Hematopoietic multipotent progenitor cell treated with erythropoietin and hydrocortisone succinate and interleukin-3 and kit ligand, for 4 days (in vitro differentiated cells): ENCODE measurements at places on chromosomes 1 and 21.
A peak's percentile ranks its signal among the peaks of the same experiment; 100 is the strongest.

DNA sequence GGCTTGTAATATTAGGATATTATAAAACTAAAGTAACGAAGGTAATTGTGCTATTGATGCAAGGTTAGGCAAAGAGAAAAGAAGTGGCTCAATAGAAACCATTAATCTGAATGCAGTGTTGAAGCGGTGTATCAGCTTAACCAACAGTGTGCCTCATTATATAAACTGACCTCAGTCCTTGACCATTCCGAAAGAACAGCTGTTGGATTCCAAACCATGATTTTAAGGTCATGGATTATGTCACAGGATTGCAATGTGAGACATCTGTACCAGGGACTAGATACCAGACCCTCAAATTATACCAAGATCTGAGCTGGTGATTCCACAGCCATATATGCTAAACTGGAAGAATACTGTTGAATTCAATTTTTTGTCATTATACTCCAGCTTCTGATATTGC is 134.2 kb upstream of the HP1BP3 start:
- DNase-seq: no peak

- DNase-seq: no peak
Measured at GRCh38 chr1:42801832-42802473, 15.0 kb upstream of the ERMAP start.

DNA sequence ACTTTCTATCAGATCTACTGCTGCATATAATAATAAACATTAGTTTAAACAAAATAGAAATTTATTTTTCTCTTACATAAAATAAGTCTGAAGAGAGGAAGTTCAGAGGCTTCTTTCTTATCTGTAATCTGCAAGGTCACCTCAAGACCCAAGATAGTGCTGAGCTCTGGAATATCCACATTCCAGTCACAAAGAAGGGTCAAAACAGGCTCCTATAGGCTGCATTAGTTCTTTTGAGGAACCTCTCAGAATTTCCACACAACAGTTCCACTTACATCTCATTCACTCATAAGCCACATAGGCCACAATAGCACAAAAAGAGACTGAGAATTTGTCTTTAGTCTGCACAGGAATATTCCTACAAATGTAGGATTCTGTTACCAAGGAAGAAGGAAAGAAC is 15.4 kb downstream of the DYNLT5 start:
- peak; percentile 30 for DNase-seq

DNA sequence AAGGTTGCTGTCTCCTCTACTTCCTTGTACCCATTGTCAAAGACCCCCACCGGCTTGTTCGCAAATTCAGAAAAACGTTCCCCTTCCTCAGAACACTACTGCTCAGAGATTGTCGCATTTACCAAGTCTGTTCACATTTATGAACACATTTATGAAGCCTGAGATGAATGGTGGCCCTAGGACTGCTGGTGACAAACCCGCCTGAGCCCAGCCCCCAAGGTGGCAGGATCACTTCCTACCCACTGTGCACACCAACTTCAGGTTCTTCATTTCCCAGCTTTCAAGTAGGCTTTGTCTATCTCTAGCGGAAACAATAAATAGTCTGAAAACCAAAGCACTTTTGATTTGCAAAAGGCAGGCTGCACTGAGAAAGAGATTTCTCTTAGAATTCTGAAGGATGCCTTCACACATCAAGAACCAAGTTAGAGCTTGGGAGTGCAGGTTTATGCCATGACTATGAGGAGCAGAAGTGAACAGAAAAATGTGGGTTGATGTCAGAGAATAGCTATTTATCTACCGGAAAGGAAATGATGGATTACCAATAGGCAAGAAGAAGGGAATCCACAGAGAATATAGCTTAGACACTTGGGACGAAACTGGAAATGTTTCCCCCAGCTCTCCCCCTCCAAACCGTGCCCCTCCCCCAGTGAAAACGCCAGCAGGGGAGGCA is 200.5 kb downstream of the TOMM20 start:
- no peak for DNase-seq

- no peak for DNase-seq
Measured at GRCh38 chr1:109770331-109771095, 6.8 kb upstream of the EPS8L3 start.

- no peak for DNase-seq
Measured at GRCh38 chr1:10424651-10425050, 5.6 kb upstream of the CENPS start.

- DNase-seq: no peak
Measured at GRCh38 chr1:248688527-248689298, 13.9 kb downstream of the OR14I1 start.

- no peak for DNase-seq
Measured at GRCh38 chr1:201557572-201557958, 18.6 kb downstream of the NAV1 start.
